Mesendoderm (in vitro differentiated cells): ENCODE measurements at places on chromosomes 5 and 9.

- DNase-seq = no peak
Observed at GRCh38 chr9:115985657-115986056, 167.9 kb upstream of the PAPPA start.

- DNase-seq = no peak
Observed at GRCh38 chr9:116736399-116737151, 49.5 kb downstream of the TRIM32 start.

DNA sequence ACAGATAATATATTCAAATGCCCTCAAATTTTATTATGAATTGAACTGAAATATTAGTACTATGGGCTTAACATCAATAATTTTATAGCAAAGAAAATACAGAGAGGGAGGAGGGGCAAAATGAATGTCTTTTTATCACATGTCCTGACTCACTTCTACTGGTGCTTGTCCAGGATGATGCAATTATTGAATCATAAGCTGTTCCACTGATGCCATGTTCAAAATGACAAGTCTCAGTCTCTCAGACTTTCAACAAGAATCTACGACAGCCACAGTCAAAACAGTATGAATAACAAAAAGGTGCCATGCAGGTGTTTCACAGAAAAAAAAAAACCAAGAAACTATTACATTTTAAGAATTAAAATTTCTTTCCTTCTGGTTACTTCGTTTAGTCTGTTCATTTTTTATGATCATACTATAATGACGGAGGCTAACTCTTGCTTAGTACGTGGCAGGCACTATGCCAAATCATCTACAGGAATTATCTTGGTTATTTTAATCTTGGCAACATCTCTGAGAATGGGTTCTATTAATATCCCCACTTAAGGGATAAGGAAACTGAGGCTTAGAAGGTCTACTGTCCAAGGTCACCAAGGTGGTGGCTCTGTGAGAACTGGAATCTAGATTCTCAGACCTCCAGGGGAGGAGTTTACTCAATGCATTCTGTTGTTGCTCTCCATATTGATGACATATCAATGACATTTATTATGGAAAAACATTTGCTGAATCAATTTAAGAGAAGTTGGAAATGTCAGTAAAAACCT, 61.5 kb downstream of the NR3C1 start:
- DNase-seq = no peak

GRCh38 chr5:80153586-80154126, 102.2 kb downstream of the SERINC5 start:
- no peak for DNase-seq

- DNase-seq = no peak
Observed at GRCh38 chr5:65803699-65804391, 81.8 kb downstream of the NLN start.

- DNase-seq = peak; percentile 77
Observed at GRCh38 chr9:706606-707459, 134.7 kb upstream of the DMRT1 start.

DNA sequence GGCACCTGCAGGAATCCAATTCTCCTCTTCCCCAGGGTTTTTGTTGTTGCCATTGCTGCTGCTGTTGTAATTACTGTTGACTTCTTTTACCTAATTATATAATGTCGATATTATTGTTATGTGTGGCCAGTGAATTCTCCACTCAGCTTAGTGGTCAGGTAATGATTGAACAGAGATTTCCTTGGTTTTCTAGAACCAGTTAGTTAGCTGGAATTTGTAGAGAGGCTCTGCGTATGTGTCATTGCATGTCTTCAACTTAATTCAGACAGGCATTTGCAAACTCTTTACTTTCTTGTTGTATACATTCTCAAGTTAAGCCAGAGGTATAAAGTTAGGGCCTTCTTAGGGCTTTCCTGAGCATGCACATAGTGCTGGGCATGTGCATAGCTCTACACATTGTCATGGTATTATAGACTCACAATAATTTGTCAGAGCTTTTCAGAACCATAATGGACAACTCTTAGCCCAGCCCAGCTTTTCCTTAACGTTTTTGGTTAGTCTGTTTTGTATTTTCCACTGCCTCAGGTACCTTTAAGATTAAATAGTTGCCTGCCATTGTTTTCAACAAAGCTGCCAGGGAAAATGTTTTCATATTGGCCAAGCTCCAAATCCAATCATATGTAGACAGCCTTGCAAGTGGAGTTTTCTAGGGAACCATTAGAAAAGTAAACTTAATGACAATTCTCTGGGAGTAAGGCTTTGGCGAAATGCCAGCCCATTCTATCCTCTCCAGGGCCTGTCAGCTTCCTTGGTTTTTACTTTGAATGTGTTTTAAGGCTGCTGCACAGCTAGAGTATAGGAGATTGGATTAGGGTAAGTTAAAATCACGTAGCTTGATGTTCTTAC, 68.1 kb downstream of the UBE2R2 start:
- DNase-seq = no peak

GRCh38 chr5:135295852-135296251, 103.2 kb downstream of the MACROH2A1 start:
- no peak for DNase-seq

DNA sequence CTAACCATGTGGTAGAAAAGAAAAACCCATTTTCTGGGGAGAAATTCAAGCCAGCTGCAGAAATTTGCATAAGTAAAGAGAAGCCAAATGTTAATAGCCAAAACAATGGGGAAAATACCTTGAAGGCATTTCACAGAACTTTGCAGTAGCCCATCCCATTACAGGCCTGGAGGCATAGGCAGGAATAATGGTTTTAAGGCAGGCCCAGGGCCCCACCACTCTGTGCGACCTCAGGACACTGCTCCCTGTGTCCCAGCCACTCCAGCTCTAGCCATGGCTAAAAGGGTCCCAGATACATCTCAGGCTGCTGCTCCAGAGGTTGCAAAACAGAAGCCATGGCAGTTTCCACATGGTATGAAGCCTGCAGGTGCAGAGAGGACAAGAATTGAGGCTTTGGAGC, 253.3 kb downstream of the CTNND2 start:
- peak; percentile 14 for DNase-seq

DNA sequence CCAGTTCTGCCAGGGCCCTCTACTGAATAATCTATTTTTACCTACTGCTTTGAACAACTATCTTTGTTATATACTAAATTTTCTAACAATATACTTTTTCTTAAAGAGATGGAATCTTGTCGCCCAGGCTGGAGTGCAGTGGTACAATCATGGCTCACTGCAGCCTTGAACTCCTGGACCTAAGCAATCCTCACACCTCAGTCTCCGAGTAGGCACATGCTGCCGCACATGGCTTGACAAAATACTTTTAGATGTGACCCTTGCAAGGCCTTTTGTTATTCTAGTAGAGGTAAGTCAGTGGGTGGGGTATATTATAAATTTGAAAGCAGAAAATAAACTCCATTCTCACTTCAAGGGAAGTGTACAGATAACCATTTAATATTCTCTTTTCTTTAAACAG, 7.9 kb downstream of the GOLM1 start:
- DNase-seq = no peak

DNA sequence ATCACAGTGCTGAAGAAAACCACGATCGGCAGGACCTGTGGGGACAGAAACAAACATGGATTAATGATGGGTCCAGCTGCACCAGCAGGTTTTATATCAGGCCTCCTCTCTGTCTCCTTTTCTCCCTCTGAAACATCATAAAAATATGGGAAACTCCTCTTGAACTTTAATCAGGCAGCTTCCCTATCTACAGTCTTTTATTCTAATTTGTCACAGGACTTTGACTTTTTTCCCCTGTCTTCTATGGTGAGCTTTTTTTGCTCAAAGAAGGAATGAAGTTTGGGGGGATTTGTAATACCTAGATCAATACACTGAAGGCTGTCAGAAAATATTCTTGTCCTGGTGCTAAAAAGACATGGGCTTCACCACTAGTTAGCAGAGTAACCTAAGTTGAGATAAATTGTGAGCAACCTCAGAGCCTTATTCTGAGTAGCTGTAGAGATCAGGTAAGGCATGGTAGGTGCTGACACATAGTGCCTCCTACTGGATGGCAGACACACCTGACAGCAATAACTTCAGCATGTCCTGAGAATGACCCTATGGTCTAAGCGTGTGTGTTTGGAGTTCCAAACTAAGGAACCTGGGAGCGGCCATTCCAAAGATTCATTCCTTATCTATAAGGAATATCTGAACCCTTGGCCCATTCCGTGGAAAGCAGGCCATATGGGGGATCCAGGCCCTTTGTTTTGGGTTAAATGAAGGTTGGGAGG, 46.2 kb downstream of the SLC28A3 start:
- DNase-seq = peak; percentile 77

GRCh38 chr9:36969216-36969771, 64.8 kb downstream of the PAX5 start:
- no peak for DNase-seq

- DNase-seq = no peak
Observed at GRCh38 chr9:69433968-69434367, 109.0 kb downstream of the ENTREP1 start.

DNA sequence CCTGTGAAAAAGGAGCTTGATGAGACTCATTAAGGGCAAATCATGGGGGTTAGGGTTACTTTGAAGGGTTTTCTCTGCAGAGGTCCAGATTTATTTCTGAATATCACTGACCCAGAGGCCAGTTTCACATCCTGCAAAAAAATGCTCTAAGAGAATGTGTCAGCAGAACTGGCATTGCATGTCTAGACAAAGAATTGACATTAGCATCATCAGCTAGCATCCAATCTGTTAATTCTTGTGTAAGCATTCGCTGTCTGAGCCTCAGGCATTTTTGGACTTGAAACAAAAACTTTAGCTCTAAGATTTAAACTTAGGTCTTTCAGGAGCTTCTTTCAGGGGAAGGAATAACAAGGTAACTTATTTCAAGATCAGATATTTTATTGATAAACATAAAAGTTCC, 187.9 kb upstream of the ELL2 start:
- peak; percentile 13 for DNase-seq

GRCh38 chr9:135186248-135187164, 99.0 kb downstream of the OLFM1 start:
- DNase-seq = peak; percentile 53

GRCh38 chr9:32665101-32665500, 29.6 kb upstream of the TAF1L start:
- peak; percentile 14 for DNase-seq

DNA sequence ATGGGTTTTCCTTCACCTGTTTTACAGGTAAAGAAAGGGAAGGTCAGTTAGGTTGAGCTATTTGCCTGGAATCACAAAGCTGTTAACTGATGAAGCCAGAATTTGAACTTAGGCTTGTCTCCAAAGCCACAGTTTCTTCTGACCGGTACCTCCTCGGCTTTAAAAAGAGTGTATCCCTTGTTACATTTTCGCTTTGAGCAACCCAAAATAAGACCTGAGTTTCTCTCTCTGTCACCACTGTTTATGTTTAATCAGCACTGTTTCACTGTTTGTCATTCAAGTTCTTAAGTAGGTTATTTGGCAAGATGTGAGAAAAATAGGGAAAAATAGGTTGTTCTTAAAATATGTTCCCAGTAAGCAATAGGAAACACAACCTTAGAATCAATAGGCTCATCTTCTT, 84.6 kb downstream of the VCAN start:
- no peak for DNase-seq

DNA sequence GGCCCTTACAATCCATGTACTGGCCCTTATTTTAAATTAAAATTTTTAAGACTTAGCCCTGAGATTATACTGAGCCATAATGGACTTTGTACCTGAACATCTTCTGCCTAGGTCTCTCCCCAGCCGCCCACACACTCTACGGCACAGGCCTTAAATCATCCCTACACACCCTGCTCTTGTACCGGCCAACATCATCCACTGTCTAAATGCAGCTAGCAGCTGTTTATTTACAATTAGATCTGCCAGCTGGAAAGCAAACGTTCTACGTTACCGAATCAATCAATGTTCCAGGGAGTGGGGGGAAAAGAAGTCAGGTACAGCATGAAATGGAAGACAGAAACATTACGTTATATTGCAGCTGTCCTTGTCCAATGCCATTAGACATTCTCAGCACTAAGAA, 88.4 kb upstream of the GRAMD2B start:
- DNase-seq = no peak

- DNase-seq = no peak
Observed at GRCh38 chr5:81819556-81820317, 68.8 kb upstream of the SSBP2 start.

DNA sequence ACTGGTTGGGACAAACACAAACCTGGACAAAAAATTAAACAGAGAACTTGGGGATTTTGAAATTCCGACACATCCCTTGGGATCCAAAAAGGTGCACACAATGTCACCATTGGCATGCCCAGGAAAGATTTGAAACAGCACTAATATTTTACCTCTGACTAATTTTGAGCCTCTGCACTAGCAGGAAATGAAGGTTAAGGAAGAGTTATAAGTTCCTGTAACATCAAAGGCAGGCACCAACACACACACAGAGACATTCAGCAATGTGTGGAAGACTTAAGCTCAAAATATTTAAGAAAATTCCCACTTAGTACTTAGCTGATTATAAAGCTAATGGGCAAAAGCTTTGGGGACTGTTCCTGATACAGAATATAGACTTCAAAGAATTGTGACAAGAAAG, 247.0 kb downstream of the CDH9 start:
- DNase-seq = peak; percentile 4

DNA sequence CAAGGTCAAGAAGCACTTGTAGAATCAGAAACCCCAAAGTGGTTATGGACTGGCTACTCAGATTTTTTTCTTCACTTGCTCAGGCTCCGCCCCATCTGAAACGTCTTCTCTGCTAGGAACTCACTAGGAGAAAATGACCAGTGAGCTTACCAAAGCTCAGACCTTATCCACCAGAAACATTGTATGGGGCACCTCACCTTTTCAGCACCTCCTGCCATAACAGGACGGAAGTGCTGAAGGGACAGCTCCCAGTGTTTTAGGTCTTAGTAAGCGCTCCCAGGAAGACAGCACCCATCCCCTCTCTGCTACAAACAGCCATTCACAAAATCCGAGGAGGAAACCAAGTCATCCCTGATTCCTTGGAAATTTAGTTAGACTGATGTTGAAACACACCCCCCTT, 1.2 kb upstream of the GABRA1 start:
- peak; percentile 93 for DNase-seq

DNA sequence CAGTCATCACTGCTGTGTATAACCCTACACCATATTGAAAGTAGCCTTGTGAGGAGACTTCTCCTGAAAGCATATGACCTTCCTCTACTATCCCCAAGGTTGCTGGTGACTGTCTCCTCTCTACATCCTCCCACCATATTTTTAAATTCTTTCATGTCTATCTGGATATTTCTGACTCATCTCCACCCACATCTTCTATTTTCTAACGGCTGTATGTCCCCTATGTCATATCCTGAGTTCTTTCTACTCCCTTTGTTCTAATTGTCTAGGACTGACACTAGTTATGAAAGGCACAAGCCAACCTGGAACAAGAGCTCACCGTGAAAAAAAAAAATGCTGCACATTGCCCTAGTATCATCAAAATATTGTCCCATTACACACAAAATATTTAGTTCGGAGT, 218.3 kb upstream of the ZNF462 start:
- no peak for DNase-seq

GRCh38 chr5:60448600-60448999, 251.4 kb downstream of the DEPDC1B start:
- DNase-seq = no peak
